ENCODE measurements at places on chromosomes 13 and 19. TPM values are rescaled to one million over a fixed set of nuclear protein-coding genes. Genes with fewer than 3 reads are reported as not detected.

- no peaks in the 10 kb centered on the region for H3K27me3 ChIP-seq
- H3K4me3 ChIP-seq: no peak overlapping the region
- no peak for DNase-seq
- no peak overlapping the region for H3K27ac ChIP-seq
- no peaks in the 10 kb centered on the region for H3K36me3 ChIP-seq
Measured at GRCh38 chr19:5155586-5156210, 184.9 kb downstream of the PTPRS start.

- DNase-seq: no peak
- no peaks in the 10 kb centered on the region for H3K4me1 ChIP-seq
- H3K27ac ChIP-seq: no peak overlapping the region
- no peak overlapping the region for H3K4me3 ChIP-seq
- no peaks in the 10 kb centered on the region for H3K27me3 ChIP-seq
Measured at GRCh38 chr13:28532388-28533124, 37.6 kb upstream of the FLT1 start.

- no peak overlapping the region for H3K4me3 ChIP-seq
- no peaks in the 10 kb centered on the region for H3K27me3 ChIP-seq
- no peak for DNase-seq
- peaks cover 40% of the 10 kb centered on the region for H3K36me3 ChIP-seq
- no peak overlapping the region for H3K27ac ChIP-seq
Measured at GRCh38 chr19:39362682-39363657, 20.7 kb downstream of the SAMD4B start.

The CILP2 gene
- 13.1 TPM for total RNA-seq

The LILRA6 gene
- total RNA-seq: not detected

The RYR1 gene
- 4.1 TPM for total RNA-seq

The ENOX1 gene
- total RNA-seq: 4.5 TPM

The HCST gene
- 1.2 TPM for total RNA-seq

DNA sequence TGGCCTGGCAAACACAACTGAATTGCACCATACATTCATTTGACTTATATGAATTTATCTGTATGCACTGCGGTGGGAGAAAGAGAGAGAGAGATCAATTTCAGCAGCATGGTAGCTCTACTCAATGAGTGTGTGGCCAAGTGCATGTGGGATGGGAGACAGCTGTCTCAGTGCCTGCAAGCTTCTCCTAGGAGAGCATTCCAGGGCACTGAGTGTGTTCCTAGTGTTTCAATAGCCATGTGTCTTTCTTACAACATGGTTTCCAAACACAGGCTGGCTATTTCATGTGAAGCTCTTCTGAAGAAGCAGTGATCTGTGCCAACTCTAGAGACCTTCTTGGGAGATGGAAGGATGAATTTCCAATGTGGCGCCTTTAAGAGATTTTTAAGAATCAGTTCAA, 43.5 kb downstream of the NEK5 start:
- H3K27me3 ChIP-seq: no peaks in the 10 kb centered on the region
- no peaks in the 10 kb centered on the region for H3K36me3 ChIP-seq
- no peak overlapping the region for H3K27ac ChIP-seq
- H3K4me1 ChIP-seq: no peaks in the 10 kb centered on the region
- DNase-seq: no peak

GRCh38 chr19:38784224-38784623, 4.8 kb upstream of the LGALS7B start:
- no peak for DNase-seq
- H3K4me1 ChIP-seq: no peaks in the 10 kb centered on the region
- H3K27ac ChIP-seq: no peak overlapping the region
- no peaks in the 10 kb centered on the region for H3K36me3 ChIP-seq
- no peak overlapping the region for H3K4me3 ChIP-seq
- H3K27me3 ChIP-seq: no peaks in the 10 kb centered on the region

DNA sequence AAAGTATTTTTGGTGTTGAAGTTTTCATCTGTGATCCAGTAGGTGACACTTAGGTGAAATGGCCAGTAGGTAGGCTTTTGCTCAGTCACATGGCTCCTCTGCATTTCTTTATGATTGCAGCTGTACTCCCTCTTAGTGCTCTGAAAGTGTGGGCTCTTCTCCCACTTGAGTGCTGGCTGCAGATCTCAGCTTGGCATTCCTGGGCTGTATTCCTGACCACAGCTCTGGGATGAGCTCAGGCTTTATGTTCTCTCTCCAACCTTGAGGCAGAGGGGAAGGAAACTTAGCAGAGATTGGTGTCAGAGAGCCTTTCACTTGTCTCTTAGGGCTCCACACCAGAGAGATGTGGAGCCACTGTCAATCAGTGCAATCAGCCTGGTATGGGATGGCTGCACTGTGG, 254.3 kb downstream of the NDFIP2 start:
- H3K4me3 ChIP-seq: no peak overlapping the region
- H3K27ac ChIP-seq: no peak overlapping the region
- no peaks in the 10 kb centered on the region for H3K27me3 ChIP-seq
- H3K4me1 ChIP-seq: no peaks in the 10 kb centered on the region

- no peaks in the 10 kb centered on the region for H3K36me3 ChIP-seq
- no peak overlapping the region for H3K27ac ChIP-seq
- no peaks in the 10 kb centered on the region for H3K27me3 ChIP-seq
Measured at GRCh38 chr19:741506-742131, 9.3 kb upstream of the MISP start.

DNA sequence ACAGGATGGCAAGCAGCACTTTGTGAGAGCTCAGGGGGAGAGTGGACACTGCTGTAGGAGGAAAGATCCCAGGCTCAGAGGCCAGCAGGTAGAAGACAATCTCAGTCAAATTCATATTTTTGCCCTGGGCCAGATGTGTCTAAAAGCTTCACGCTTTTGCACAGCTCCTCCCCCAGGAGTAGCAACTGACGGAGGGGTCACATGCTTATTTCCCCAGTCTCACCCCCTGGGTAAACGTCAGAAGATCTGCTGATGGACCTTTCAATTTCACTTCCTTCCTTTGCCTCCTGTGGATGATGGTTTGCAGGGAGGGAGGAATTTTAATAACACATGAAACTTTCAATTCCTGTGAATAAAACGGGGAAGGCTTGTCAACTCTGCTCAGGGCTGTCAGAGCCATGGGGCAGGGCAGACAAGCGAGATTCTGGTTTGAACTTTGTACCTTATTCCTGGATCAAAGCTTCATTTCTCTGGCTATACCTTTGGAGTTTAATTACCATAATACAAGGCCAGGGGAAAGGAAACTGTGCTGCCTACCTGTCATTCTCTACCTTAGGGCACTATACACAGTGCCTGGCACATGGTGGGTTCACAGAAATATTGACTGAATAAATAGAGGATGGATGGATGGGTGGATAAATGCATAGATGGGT, 41.0 kb downstream of the POU4F1 start:
- no peaks in the 10 kb centered on the region for H3K4me1 ChIP-seq
- no peaks in the 10 kb centered on the region for H3K36me3 ChIP-seq

- peaks cover 32% of the 10 kb centered on the region for H3K4me1 ChIP-seq
- no peaks in the 10 kb centered on the region for H3K27me3 ChIP-seq
- no peaks in the 10 kb centered on the region for H3K36me3 ChIP-seq
- DNase-seq: no peak
- H3K4me3 ChIP-seq: no peak overlapping the region
Measured at GRCh38 chr19:7883796-7884570, 4.3 kb upstream of the LRRC8E start.

- peaks cover 9% of the 10 kb centered on the region for H3K36me3 ChIP-seq
- H3K27me3 ChIP-seq: no peaks in the 10 kb centered on the region
- H3K4me3 ChIP-seq: peak overlapping the region; percentile 68
- DNase-seq: no peak
Measured at GRCh38 chr13:32316028-32316339, 676 bp downstream of the BRCA2 start.
